ENCODE measurements at places on chromosomes 7 and 10. TPM values are rescaled to one million over a fixed set of nuclear protein-coding genes. Genes with fewer than 3 reads are reported as not detected.

GRCh38 chr7:156827587-156828203 lies 65.3 kb downstream of the LMBR1 start:
- DNase-seq, result no peak

DNA sequence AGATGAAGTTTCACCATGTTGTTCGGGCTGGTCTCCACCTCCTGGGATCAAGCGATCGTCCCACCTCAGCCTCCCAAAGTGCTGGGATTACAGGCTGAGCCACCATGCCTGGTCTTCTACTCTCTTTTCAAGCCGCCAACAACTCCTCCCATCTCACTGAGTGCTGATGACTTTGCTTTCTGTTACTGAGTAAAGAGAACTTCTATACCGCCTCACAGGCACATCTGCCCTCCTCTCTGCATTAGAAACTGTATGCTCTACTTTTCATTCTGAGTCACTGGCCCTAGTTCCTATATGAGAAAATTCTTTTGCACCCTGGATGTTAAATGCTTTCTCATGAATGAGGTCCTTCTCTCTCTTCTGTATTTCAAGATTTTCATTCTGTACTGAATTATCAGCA lies 2.2 kb upstream of the ZNF239 start:
- no peak for DNase-seq

The KIF11 gene
- 5.7 TPM for total RNA-seq

DNA sequence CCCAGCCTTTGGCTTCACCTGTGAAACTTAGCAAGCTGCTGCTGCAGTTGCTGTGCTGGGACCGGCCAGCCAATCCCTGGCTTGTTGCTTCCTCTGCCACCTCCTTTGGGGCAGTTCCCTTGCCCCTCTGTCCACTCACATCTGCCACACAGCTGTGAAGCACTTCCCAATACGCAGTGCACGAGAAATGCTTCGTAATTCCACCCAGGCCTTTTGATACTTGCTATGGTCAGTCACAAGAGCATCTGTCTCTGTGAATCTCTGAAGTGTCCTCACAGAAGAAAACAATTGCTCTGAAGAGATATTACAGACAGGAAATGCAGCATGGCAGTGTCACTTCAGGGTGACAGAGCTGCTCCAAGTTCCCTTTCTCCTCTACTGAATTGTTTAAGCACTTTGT lies 208.5 kb downstream of the PTEN start:
- no peak for DNase-seq

DNA sequence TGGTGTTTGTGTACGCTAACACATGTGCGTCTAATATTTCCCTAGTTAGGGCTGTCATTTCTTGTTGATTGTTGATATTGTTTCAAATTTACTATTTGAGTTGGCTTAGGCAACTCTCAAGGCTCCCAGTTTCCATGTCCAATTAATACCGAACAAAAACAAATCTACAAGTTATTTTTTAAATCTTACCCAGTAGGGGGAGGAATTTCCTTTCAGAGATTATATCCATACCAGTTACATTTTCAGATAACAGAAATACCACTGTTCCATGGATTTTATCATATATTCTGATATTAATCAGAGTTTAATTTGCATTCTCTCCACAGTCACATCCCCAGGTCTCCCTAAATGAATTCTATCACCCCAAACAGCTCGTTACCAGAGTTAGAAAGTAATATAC lies 7.2 kb upstream of the AKR1B10 start:
- DNase-seq, result no peak

- no peak for DNase-seq
These were observed 196.2 kb downstream of the FANK1 start for GRCh38 chr10:126092366-126093215.

DNA sequence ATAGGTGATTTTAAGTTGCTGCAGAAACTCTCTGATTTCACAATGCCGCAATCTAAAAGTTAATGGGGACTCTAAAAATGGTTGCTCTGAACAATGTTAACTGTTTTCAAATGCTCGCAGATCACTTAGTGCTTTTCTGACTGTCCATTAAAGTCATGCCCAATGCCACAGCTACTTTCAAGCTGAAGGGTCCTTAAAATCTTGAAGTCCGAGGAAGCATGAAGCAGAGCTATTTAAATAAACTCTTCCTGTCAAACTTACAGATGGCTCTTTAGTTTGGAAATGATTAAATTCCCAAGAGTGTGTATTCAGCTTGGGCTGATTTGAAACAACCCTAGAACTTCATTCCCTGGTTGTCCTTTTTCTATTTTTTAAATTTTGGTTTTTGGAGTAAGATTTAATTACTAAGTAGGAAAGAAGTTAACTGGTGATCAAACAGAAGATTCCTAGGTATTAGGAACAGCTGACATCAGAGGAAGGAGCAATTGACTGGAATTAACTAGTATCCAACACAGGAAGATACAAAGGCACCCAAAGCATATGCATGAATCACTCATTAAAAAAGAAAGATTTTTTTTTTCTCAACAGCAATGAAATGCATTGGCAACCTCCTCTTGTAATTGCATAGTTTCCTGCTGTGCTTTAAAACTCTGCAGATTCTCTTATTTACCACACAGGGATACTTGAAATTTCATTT lies 105.1 kb downstream of the NRP1 start:
- no peak for DNase-seq
